ENCODE measurements at places on chromosomes 16 and 17.

DNA sequence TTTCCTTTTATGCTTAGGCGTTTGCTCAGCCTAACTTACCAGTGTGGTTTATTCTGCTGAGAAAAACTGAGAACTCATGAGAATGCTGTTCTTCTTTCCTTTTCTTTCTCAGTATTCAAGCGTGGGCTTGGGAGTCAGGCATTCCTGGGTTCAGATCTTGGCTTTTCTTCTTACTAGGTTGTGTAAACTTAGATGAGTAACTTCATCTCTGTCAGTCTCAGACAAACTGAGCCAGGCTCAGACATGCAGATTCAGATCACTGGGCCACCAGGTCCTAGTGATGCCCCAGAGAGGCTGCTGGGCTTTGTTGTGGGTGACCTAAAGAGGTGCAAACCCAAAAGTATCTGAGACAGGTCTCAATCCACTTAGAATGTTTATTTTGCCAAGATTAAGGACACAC, 95.8 kb upstream of the MPHOSPH6 start:
- DNase-seq, result no peak

GRCh38 chr17:57203040-57203439, 53.3 kb upstream of the MSI2 start:
- DNase-seq, result no peak

GRCh38 chr17:79951361-79952264, 84.1 kb downstream of the TBC1D16 start:
- DNase-seq, result no peak

- DNase-seq, result no peak
These were observed 44.2 kb downstream of the RPTOR start for GRCh38 chr17:80588702-80589383.

DNA sequence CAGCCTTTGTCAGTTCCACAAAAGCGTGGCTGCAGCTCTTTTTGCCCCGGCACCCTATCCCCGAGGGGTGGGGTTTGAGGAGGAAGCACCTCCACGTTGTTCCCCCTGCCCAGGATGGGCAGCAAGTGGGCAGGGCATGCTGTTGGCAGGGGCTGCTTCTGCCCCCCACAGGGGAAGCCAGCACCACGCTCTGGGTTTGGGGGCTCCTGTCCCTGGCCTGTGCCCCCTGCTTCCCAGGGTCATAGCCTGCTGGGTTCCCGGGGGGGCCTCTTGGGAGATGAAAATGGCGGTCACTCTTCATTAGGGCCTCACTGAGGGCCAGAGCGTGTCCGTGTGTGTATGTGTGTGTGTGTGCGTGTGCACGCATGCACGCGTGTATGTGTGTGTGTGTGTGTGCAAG, 22.8 kb downstream of the LASP1 start:
- DNase-seq, result no peak

DNA sequence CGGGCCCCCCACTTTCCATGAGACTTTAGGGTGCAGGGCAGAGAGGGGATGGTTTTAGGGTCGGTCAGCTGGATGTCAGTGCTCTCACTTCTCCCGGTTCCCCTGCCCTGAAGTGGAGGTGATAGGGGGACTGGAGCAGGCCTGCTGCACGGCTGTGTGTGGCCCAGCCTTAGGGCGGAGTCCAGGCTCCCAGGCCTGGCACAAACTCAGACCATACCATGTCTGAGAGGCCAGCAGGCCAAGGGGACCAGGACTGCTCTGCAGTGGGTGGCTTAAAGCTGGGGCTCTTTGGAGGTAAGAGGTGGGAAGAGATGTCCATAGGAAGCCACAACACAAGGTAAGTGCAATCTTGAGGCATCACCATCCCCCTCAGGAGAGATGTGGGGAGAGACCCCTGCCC, 8.3 kb downstream of the TFAP4 start:
- no peak for DNase-seq

All from DMS53 (cell line).